ENCODE measurements at places on chromosomes 16 and 17. TPM values are rescaled to one million over a fixed set of nuclear protein-coding genes. Genes with fewer than 3 reads are reported as not detected.

- DNase-seq, result peak; percentile 46
- peak overlapping the region; percentile 61 for H3K4me3 ChIP-seq
- H3K27me3 ChIP-seq, result peaks cover 3% of the 10 kb centered on the region
- H3K36me3 ChIP-seq, result no peaks in the 10 kb centered on the region
- H3K27ac ChIP-seq, result peak overlapping the region; percentile 98
Measured at GRCh38 chr17:36673637-36674277, 72.4 kb downstream of the MRM1 start.

DNA sequence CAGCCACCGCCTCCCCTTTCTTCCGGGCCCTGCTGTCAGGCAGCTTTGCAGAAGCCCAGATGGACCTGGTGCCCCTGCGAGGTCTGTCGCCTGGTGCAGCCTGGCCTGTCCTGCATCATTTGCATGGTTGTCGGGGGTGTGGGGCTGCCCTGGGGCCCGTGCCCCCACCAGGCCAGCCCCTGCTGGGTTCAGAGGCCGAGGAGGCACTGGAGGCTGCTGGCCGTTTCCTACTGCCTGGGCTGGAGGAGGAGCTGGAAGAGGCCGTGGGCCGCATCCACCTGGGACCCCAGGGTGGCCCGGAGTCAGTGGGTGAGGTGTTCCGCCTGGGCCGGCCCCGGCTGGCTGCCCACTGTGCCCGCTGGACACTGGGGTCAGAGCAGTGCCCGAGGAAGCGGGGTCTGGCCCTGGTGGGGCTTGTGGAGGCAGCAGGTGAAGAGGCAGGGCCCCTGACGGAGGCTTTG, 5.5 kb upstream of the TGFB1I1 start:
- peaks cover 26% of the 10 kb centered on the region for H3K36me3 ChIP-seq
- peaks cover 13% of the 10 kb centered on the region for H3K4me1 ChIP-seq
- H3K4me3 ChIP-seq, result no peak overlapping the region

DNA sequence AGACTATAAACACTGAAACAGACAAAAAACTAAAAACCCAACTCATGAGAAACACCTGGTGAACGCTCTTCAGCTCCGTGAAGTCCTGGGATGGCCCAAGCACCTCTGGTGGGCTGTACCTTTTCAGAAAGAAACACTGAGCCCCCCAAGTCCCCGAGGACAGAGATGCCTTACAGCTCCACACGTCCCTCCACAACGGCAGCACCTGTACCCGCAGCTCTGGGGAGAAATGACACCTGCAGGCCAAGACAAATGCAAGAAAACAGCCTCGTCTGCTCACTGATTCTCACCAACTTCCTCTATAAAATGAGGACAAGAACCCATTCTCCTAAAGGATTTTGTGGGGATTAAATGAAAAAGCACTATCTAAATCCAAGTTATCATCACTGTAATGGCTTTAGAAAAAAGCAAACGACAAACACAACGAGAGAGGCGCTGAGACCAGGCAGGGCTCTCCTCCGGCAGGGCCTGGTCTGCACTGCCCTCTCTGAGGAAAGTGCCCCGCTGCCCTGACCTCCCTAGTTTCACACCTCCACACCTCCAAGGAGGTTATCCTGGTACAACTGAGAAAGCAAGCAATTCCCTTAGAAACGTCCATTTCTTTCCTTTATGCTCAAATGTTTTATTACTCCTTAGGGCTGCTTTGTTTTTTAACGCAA, 114.9 kb downstream of the ZNF778 start:
- peak overlapping the region; percentile 24 for H3K27ac ChIP-seq
- DNase-seq, result no peak
- H3K27me3 ChIP-seq, result no peaks in the 10 kb centered on the region
- H3K4me1 ChIP-seq, result peaks cover 74% of the 10 kb centered on the region

DNA sequence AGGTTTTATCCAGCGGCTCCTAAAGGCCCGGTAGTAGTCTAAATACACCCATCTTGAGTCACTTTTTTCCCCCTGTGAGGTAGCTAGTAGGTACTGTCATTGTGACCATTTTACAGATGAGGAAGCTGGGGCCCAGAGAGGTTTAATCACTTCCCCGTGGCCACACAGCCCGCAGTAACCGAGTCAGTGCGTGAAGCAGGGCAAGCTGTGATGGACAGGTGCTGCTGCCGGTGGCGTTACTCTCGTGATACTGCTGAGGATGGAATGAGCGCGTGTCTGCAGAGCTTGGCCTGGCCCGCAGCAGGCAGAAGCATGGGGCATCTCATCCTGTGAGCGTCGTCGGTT, 226.3 kb upstream of the CIBAR2 start:
- H3K4me3 ChIP-seq, result no peak overlapping the region
- no peak overlapping the region for H3K27ac ChIP-seq
- no peaks in the 10 kb centered on the region for H3K36me3 ChIP-seq
- peaks cover 5% of the 10 kb centered on the region for H3K4me1 ChIP-seq
- DNase-seq, result no peak
- peaks cover 4% of the 10 kb centered on the region for H3K27me3 ChIP-seq

DRG2 gene
- total RNA-seq, result 46.3 TPM

GRCh38 chr16:83929811-83930555, 23.1 kb upstream of the OSGIN1 start:
- no peak overlapping the region for H3K27ac ChIP-seq
- H3K4me1 ChIP-seq, result no peaks in the 10 kb centered on the region
- no peaks in the 10 kb centered on the region for H3K27me3 ChIP-seq
- no peak overlapping the region for H3K4me3 ChIP-seq
- DNase-seq, result no peak
